COLO829 (cell line): ENCODE measurements at places on chromosomes 12 and 14.

- no peak for DNase-seq
Measured at GRCh38 chr14:56334458-56334857, 216.2 kb downstream of the PELI2 start.

GRCh38 chr12:97561619-97562290 is 99.2 kb downstream of the RMST start:
- DNase-seq, result no peak

DNA sequence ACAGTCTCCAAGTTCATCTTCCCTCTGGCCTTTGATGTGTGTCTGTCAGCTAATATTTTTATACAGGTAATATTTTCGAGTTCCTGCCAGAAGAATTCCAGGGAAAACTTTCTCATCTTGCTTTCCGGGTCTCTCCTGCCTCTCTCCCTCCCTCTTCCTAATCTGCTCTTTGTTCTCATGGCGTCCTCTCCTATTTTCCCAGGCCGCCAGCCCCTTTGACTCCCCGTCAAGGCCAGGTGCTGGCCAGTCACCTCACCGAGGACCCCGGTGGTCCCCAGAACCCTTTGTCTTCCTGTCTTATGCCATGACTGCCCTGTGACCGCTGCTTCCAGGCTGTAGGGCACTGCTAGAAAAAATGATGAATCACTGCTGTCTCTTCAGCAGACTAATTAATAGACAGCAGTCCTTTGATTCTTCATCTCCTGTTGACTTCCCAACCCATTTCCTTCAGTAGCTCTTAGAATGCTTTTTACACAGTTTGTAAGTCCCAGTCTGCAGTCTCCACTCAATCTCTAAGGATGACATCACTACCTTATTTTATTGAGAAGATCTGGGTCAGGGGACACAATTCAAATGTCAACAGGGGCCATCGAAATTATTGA is 40.7 kb downstream of the PPFIBP1 start:
- peak; percentile 88 for DNase-seq

DNA sequence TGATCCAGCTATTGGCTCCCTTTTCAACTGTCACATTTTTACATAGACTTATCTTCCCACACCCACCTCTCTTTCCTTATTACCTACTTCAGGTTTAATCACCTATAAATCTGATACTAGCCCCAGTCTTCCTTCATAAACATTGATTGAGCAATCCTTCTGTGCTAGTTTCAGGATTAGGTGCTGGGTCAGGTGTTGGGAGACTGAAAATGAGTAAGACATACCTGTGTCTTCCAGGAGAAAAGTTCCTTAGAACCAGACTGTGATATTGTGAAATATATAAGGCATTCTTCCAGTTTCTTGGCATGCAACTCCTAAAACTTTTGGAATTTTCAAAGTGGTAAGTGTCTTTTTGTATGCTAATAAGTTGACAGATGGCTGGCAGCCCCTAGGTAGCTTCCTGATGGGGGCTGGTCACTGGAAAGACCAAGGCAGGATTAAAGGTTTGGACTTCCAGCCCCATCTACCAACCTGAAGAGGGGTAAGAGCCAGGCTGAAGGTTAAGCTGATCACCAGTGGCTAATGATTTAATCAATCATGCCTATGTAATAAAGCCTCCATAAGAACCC is 4.6 kb downstream of the ANO6 start:
- no peak for DNase-seq

DNA sequence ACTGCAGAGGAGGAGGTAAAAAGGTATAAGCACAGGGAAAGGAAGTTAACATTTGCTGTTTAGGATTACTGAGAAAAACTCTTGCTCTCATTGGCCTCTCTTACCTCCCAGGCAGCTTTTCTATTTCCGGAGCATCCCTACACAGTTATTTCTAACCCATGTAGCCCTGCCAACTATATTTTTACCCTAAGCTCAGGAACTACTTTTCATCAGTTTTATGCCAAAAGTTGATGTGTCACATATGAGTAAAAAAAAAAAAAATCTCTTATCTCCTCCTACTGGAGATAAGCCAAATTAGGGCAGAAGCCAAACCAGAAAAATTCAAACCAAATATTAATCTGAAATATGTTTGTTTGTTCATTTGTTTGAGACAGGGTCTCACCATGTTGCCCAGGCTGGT is 34.4 kb upstream of the PSMA6 start:
- no peak for DNase-seq

GRCh38 chr12:49636979-49637755 is 13.8 kb downstream of the PRPF40B start:
- peak; percentile 71 for DNase-seq

DNA sequence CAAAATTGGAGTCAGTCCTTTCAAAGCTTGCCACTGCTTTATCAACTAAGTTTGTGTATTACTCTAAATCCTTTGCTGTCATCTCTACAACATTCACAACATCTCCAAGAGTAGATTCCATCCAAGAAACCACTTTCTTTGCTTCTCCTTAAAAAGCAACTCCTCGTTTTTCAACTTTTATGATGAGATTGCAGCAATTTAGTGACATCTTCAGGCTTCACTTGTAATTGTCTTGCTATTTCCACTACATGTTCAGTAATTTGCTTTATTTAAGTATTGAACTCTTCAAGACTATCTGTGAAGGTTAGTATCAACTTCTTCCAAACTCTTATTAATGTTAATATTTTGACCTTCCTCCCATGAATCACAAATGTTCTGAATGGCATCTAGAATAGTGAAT is 747.9 kb downstream of the TMTC2 start:
- DNase-seq, result no peak

- DNase-seq, result no peak
Measured at GRCh38 chr12:115626210-115626609, 651.3 kb downstream of the MED13L start.
